ENCODE measurements at places on chromosomes 7 and 10.

DNA sequence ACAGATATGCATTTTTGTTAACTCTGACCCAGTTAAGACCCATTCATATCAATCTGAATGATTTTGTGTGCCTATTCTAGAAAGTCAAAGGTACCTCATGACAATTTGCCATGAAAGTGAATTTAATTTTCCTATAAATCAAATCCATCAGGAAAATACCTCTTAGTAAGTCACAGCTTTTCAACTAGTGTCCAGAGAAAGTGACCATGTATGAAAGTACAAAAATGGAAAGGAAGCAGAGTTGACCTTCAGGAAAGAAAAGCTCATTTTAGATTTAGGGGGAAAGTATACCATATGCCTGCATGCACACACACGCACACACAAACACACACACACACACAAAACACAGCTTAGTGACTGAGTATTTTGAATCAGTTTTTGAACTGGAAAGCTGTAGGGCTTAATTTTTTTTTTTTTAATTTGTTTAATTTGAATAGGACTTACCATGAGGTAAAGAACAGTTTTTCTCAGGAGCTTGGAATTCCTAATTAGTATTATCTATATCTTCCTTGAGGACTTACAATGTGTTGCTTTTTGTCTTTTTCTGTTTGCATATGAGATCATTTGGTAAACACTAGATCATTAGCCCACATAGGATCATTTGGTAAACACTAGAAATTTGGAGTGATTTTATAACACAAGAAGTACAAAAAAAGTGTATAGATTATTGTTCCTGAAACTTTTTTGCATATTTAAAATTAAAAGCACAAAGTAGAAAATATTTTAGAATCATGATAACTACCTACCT is 61.6 kb downstream of the ZNF277 start:
- DNase-seq, result no peak

DNA sequence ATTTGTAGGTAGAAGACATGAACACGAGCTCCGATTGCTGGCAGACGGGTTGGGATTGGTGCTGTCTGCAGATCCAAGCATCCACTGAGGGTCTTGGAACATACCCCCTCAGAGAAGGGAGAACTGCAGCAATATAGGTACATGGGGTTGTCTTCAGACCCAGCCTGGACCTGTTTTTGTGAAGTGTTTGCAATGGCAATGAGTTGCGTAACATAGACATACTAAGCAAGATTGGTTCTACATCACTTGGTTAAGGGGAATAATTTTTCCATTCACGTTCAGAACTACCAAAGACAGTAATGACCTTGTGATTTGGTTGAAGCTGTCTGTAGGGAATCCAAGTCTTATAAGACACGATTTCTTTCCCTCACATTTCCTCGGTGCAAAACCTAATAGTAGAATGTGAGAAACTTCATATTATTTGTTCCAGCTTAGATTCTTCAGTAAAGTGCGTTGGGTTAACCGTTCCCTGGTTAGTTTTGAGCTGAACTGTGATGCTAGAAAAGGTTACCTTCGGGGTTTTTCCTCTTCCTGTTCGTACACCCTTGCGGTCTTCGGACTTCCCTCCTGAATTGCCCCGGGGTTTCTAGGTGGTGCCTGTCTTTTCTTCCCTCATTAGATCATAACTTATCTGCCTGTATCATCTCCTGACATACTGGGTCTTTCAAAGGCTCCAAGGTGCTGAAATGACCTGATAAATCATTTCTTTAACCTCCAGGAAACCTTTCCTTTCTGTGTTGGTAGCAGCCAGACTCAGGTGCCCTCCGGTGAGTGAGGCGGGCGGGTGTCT is 14.4 kb downstream of the PROSER2 start:
- no peak for DNase-seq

GRCh38 chr10:71683301-71683700 is 36.3 kb downstream of the C10orf105 start:
- no peak for DNase-seq

GRCh38 chr7:39703144-39703543 is 79.8 kb downstream of the RALA start:
- DNase-seq, result no peak

DNA sequence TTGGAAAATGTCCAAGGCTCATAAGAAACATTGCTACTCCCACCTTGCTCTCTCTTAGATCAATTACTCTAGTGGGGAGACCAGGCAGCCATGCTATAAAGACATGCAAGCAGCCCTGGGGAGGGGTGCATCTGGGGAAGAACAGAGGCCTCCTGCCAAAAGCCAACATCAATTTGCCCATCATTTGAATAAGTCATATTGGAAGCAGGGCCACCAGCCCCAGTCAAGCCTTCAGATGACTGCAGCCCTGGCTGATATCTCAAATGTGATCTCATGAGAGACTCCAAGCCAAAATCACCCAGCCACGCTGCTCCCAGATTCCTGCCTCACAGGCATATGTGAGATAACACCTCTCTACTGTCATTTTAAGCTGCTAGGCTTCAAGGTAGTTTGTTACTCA is 157.5 kb upstream of the PDE1C start:
- no peak for DNase-seq

DNA sequence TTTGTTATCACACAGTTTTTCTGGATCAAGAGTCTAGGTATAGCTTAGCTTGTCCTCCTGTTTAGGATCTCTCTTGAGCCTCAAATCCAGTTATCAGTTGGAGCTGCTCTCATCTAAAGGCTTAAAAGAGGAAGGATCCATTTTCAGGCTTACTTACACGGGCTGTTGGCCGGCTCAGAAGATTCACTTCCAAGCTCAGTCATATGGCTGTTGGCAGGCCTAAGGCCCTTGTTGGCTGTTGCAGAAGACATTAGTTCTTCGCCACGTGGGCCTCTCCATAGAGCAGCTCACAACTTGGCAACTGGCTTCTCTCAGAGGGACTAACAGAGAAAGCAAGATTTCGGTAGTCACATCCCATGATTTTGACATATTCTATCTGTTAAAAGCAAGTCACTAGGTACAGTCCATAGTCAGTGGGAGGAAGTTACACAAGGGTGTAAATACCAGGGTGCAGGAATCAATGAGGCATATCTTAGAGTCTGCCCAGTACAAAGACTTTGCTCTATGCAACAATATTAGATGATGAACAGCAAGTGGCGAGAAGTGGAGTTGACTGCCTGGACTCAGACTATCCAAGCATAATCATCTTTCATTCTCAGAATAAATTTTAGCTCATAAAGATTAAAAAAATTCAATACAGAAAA is 280.1 kb upstream of the MBL2 start:
- no peak for DNase-seq

DNA sequence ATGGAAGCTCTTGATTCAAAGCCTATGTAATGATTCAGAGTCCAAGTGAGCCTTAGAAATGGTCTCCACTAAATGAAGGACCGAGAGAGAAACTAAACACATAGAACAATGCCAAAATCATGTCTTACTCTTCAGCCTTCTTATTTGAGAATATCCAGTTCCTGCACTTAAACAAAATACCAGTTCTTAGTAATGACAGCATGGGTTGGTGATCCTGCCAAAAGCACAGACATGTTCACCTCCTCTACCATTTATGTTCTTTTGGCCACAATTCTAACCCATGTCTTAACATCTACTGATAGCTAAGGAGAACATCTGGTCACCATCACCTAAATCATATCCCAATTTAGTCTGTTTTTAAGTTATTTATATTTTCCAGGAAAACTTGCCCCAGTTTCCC is 239.6 kb upstream of the PTN start:
- DNase-seq, result no peak

- no peak for DNase-seq
These were observed 148.1 kb downstream of the ITGA8 start for GRCh38 chr10:15571575-15571974.

DNA sequence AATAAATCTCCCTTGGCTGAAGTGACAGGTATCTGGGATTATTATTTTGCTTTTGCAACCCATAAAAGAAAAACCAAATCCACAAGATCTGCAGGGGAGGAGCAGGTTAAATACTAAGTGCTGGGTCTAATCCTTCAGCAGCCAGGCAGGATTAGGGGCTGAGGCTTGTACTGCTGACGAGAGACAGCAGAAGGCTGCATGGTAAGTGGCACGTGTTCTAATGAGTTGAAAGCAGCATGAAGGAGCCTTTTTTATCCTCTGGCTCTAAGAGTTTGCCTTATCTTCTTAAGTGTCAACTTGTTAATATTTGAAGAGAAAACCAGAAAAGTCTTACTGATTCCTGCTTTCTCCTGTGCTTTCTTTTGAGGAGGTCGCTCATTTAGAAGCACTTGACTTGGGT is 50.0 kb downstream of the LYZL2 start:
- no peak for DNase-seq

GRCh38 chr7:17697128-17697881 is 243.0 kb downstream of the SNX13 start:
- no peak for DNase-seq

DNA sequence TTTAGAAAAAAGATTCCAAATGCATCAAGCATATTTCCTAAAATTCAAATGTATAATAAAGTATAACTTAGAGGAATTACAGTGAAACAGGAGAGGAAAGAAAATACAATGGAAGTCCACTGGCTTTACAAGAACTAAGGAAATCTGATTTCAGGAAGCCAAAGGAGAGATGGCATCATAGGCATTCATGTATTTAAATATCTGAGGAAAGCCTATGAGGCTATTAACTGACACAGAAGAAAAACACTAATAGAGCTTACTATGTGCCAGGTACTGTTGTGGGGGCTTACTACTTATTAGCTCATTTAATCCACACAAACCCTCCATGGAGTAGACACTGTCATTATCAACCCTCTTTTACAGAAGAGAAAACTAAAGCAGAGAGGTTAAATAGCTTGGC is 92.2 kb downstream of the SRPK2 start:
- DNase-seq, result no peak

GRCh38 chr7:27245124-27245797 is 2.7 kb downstream of the EVX1 start:
- no peak for DNase-seq

DNA sequence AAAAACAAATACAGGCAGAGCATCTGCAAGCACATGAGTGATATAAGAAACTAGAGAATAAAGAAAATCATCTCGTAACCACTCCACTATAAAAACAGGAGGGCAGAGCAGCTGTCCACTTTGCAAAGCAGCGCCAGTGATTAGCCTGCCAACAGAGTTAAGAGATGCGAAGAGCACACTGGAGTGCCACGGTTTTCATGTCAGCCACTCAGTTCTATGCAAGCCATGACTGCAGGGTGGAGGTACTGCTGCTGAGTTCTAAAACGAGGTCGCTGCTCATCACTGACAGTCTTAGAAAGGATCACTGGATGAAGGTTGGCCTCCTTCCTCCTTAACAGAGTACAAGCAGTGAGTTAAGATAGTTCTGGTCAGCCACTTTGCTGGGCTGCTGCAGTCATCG is 58.5 kb downstream of the FGFR2 start:
- DNase-seq, result no peak

DNA sequence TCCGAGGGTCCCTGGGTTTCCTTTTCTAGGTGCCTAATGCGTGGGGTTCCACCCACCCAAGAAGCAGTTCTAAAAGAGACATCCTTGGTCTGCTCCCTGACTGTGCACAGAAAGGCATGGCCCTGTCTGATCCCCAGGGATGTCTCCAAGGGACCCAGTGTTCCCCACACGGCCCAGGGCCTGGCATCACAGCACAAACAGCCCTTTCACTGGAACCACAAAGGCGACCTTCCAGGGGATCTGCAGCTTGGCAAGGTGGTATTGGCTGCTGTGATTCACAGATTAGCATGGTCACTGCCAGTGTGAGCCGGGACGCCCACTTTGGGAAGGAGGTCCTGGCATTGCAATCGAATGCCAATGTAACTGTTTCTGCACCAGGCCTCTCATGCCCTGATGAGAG is 6.4 kb downstream of the KCNMA1 start:
- no peak for DNase-seq

DNA sequence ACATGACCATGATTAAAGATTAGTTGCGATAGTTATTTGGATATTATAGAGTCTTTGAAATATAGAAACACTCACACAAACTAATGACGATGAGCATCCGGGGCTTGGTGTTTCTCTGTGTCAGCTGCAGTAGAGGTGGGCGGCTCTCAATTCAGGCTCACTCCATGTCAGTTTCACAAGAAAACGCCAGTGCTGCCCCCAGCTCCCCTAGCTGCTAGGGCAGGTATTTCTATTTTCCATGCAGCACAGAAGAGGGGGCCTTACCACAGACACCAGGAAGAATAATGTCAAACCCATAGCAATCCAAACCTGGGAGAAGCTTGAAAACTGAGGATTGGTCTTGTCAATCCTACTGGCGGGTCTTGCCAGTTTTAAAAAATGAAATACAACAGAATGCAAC is 197.1 kb downstream of the PHTF2 start:
- no peak for DNase-seq

DNA sequence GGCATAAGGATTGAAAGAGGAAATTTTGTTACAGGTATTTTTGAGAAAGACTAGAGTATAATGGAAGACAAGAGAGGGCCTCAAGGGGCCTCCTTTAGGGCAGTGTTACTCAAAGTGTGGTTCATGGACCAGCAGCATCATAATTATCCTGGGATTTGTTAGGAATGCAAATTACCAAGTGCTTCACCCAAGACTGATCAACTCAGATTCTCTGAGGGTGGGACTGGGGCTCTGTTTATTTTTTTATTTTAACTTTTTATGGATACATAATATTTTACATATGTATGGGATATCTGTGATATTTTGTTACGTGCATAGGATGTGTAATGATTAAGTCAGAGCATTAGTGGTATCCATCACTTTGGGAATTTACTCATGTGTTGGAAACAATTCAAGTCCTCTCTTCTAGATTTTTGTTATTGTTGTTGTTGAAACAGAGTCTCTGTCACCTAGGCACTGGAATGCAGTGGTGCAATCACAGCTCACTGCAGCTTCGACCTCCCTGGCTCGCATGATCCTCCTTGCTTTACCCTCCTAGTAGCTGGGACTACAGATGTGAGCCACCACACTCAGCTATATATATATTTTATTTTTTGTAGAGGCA is 2.2 kb upstream of the KCTD7 start:
- no peak for DNase-seq

Data from GM10248 (cell line).